ENCODE measurements at places on chromosomes 7 and 10.

DNA sequence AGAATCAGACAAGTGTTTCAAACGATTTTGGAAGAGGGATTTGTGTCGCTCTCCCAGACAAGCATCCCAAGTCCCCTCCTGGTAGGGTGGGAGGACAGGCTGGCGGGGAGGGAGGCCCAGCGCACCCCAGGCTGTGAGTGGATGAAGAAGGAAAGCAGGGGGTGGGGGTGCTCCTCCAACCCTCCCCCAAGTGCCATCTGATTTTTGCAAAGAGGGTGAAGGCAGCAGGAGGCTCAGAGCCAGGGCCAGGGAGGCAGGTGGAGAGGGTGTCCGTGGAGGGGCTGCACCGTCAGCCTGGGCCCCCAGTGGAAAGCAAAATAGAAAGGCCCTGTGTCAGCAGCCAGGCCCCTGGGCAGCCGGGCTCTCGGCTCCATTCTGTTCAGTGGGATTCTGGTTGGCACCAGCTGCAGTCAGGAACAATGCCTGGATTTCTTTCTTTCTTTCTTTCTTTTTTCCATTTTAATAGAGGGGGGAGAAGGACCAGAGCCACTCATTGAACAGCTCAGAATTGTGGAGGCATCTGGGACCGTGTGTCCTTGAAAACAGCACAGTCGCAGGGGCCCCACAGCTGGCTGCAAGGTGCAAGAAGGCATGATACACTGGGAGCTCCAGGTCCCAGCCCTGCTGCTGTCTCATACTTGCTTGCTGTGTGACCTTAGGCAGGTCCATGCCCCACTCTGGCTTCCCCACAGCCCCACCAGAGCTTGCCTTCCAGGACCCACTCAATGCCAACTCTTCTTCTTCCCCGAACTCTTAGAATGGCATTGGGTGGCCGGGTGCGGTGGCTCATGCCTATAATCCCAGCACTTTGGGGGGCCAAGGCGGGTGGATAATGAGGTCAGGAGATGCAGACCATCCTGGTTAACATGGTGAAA lies 7.1 kb upstream of the ZMIZ1 start:
- no peak for DNase-seq

- no peak for DNase-seq
These were observed 262.2 kb downstream of the BAMBI start for GRCh38 chr10:28939281-28940157.

GRCh38 chr7:116232350-116232749 lies 22.0 kb downstream of the TES start:
- DNase-seq, result no peak

DNA sequence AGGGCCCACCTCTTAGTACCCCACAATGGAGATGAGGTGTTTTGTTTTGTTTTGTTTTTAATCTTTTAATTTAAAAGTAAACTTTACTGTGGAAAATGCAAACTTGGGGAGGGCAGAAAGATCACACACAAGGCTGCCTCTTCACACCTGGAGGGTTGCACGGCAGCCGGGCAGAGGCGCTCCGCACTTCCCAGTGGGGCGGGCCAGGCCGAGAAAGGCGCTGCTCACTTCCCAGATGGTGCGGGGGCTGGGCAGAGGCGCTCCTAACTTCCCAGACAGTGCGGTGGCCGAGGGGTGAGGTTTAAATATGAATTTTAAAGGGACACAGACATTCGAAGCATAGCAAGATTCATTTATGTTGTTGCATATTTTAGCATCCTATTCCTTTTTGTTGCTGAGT lies 235.9 kb upstream of the MTPN start:
- no peak for DNase-seq

DNA sequence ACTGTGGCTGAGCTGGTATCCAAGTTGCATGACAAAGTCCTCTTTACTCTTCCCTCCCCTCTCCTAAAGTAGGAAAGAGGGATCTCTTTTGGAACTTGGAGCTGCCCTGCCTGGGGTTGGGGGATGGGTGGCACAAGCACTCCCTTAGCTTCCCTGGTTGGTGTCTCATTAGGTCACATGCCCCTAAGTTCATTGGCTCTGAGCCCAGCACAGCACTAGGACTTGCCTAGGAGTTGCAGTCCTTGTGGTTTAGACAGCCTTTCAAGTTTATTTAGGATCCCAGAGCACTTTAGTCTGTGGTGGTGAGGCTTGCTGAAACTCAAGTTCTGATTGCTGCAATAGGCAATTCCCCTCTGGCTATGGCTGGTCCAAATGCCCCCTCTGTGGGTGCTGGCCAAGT lies 281.4 kb downstream of the NXPH1 start:
- DNase-seq, result no peak

DNA sequence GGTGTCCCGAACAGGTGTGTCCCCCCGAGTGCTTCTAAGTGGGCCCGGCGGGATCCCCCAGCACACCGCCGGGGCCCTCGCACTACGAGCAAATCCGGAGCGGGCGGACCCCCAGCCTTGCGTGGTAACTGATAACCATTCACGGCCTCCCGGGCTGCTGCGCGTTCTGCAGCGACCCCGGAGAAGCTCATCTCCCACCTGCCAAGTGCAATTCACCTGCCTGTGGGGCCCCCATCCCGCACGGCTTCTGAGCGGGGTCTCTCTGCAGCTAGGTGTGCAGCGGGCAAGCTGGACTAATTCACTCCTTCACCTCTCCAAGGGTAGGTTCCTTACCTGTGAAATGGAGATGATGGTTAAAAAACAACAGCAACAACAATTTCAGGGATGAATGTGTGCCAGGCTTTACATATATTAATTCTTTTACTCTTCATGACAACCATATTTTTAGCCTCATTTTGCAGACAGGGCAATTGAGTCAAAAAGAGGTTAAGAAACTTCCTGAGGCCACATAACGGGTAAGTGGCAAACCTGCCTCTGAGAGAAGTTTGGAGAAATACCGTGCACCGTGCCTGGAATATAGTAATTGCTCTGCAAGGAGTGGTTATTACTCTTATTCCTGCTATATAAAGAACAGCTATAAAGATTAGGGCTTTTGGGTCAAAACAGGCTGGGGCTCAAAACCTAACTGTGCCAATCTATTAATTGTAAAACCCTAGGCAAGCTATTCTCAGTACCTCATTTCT lies 652 bp upstream of the PODXL start:
- no peak for DNase-seq

GRCh38 chr7:104621321-104621720 lies 292.9 kb downstream of the LHFPL3 start:
- no peak for DNase-seq

DNA sequence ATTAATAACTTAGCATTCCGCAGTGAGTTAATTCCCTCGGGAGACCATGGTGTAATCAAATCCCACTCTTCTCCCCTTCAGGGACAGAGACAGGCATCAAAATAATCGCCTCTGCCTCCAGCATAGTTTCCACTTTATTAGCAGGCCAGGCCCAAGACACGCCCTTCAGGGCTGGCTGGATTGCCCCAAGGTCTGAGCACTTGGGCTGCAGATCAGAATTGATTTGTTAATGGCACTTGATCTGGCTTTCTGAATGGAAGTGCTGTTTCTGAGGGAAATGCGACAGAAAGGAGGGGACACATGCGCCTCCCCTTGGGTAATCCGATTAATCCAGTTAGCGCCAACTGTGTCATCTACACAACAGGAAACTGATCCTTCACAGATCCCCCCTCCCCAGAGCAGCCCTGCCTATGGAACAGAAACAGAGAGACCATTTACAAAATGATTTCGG lies 15.6 kb downstream of the CHAT start:
- no peak for DNase-seq

DNA sequence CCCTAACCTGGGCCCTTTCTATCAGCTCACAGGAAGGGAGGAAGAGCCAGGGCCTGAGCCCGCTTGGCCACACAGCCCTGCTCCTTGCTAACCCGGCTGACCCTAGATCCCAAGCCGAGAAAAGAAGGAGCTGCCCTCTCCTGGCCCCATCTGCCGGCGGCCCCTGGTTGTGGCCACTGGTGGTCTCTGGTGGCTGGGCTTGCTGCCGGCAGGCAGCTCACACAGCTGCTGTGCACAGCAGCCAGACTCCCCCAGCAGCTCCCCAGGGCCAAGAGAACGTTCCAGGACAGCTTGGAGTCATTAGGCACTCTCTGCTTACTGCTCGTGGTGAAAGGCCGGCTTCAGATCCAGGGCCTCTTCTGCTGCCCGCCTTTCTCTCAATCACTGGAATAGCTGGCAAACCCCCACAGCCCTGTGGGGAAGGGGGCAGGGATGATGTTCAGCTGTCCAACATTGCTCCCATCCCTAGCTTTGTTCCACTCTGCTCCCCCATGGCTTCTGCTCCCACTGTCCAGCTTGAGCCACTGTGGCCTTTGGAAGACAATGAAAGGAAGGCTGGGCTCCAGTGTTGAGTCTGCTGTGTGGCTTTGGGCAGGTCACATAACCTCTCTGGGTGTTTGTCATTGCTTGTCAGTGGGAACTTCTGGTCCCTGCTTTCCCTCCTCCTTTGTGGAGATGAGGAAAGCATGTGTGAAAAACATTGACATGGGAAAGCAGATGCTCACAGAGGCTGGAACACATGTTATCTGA lies 35.4 kb upstream of the COL13A1 start:
- DNase-seq, result no peak

DNA sequence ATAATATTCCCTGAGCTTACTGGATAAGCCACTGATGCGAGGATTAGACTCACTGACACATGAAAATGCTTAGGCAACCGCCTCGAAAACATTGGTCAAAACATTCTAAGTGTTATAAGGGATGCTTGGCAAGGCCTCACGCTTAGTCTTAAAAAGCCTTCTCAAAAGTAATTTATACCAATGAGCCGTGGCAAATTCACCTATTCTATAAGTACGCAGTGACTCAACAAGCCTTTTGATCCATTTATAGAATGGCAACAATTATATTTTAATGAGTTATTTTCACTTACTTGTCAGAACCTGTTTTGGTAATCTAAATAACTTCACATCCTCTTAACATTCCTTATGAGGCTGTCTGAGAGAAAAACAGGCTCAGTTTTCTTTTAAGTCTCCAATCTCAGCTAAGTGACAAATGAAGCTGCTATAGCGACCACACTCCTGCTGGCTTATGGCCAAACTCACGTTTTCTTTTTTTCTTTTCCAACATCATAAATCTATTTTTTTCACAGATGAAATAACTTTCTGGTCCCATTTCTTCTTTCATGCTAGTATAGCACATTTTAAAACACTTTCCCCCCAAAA lies 121.2 kb upstream of the AFAP1L2 start:
- DNase-seq, result no peak

GRCh38 chr7:141737118-141737835 lies 881 bp upstream of the SSBP1 start:
- DNase-seq, result no peak

DNA sequence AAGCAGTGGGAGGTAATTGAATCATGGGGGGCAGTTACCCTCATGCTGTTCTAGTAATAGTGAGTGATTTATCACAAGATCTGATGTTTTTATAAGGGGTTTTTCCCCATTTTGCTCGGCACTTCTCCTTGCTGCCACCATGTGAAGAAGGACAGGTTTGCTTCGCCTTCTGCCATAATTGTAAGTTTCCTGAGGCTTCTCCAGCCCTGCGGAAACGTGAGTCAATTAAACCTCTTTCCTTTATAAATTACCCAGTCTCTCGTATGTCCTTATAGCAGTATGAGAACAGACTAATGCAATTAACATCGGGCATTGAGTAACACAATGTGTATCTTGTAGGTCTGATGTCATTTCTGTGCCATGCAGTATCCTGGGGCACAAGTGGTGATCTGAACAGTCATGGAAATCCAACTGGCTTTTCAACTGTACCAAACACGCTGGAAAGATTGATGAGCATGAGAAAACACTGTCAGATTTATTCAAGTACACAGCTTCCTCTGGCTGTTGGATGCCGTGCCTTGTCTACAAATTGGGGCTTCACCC lies 208.6 kb upstream of the KIAA1217 start:
- DNase-seq, result no peak

DNA sequence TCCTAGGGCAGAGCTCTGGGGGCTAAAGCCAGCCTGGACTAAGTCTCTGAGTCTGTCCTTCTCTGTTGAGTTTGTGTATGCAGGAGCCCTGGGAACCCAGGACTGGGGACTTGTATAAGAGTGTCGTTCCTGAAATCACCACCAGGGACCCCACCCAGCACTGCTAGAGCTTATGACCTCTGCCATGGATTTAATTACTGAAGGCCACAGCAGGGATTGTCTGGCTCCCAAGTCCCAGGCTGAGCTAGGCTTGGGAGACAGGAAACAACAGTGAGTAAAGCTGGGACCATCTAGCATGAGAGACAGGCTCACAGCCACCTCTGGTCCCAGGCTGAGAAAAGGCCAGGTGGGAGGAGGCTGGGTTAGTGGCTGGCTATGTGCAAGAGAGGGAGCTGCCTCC lies 1.4 kb upstream of the TSPAN15 start:
- DNase-seq, result no peak

GRCh38 chr10:112366992-112367391 lies 6.9 kb upstream of the ACSL5 start:
- no peak for DNase-seq

DNA sequence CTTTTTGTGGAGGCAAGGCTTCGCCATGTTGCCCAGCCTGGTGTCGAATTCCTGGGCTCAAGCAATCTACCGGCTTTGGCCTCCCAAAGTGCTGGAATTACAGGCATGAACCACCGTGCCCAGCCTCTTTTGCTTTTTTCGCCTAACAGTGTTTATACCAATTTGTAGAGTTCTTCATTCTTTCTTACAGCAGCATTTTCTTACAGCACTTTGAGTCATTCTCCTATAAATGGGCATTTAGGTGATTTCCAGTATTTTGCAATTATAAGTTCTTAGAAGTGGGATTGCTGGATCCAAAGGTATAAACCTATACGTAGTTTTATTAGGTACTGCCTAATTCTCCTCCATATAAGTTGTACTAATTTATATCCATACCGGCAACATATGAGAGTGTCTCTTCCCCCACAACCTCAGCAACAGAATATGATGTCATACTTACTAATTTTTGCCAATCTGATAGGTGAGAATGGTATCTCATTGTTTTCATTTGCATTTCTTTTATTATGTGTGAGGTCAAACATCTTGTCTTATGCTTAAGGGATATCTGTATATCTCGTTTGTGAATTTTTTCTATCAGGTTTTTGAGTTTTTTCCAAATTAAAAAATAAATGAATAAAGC lies 39.1 kb downstream of the SUFU start:
- DNase-seq, result no peak
